T-cell (primary cell): ENCODE measurements at places on chromosomes 1 and 21.

DNA sequence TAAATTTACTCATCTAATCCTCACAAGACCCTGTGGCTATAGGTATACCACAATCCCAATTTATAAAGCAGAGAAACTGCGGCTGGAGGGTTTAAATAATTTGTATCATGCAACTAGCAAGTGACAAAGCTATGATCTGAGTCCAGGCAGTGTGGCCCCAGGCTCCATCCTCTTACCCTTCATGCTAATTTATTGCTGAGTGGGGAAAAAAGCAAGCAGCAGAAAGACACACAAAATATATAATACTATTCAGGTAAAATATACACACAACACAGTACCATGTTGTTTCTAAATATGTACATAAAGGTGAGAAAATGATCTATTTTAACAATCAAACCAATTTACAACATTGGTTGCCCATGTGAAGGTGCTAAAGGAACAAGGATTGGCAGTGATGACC, 17.3 kb upstream of the LORICRIN start:
- DNase-seq, result no peak

DNA sequence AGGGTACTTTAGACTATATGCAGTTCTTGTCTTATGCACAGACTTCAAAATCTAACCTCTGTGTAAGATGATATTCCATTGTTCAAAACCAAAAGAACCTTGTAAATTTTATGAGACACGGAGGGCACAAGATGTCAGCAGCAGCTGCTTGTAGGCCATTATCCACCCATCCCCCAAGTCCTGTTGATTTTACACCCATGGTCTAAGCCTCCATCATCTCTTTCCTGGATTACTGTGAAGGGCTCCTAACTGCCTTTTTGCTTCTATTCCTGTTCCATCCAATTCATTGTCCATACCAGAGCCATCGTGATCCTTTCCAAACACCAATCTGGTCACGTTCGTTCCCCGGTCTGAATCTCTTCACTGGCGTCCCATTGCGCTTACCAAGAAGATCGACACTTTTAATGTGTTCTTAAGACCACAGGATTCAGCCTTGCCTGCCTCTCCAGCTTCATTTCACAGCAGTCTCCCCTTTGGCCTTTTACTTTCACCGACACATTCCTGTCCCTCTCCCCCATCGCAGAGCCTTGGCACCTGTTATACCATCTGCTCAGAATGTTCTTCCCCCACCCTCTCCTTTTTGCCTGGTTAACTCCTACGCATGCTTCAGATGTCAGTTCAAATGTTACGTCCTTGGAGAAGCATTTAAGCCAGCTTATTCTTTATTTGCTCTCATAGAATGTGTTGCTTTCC, 107.3 kb upstream of the POU3F1 start:
- DNase-seq, result no peak

- DNase-seq, result no peak
These were observed 7.3 kb downstream of the OVAAL start for GRCh38 chr1:180566026-180566425.

DNA sequence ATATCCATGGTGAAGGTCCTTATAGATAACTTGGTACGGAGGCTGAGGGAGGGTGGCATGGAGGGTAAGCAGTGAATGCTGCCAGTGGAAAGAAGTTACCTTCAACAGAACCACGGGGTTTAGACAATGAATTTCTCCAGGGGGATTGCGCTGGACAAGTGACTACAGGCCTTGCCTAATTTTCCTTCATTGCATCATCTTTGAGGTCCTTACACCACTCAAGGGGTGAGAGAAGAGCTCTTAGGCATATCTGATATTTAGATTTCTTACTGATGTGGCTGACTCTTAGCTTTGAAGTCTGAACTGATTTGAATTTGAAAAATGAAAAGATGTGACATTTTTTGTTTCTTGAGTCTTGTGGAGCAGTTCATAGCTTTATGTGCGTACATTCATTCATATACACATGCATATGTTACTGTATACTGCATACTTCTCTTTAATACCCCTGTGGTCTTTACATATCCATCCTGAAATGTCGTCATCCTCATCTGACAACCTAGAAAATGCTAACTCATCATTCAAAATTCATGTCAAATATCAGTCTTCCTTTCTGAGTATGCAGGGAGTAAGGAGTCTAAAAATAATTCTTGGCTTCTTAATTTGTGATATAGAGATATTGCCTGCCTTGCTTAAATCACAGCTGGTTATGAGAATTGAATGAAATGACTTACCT, 63.6 kb downstream of the DNM3 start:
- DNase-seq, result no peak

DNA sequence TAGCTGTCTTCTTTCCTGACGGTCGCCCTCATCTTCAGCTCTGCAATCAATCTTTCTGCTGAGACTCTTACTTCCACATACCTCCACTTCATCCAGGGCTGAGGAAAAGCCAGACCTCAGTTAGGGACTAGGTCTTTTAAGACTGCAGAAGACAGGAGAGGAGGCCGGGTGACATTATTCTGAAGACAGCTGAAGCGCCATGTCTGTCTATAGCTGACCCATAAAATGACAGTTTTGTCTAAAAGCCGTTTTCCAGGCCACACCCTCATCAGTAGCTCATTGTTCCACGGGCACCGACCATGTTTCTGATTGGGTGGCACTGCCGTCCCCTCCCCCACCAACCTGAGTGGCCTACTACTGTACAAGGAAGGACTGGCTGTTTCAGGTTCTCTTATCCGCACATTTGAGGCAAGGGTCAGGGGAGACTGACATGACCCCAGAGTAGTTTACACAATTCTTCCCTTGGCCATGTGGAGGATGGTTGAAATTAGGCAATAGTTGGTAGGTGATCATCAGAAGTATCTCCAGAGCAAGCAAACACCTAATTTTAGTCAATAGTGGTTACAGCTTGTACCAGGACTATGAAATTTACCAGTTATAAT, at the start of gene ADCY10:
Gene ADCY10, minus strand, starts transcription at position 240 of the 602 bp plus-strand sequence. CDS start 8,994 bp downstream, outside the sequence.
- no peak for DNase-seq

- DNase-seq, result peak; percentile 91
These were observed 4.1 kb downstream of the KIF21B start for GRCh38 chr1:201019321-201019977.

- DNase-seq, result no peak
These were observed 31.3 kb upstream of the FGGY start for GRCh38 chr1:59265622-59266021.

DNA sequence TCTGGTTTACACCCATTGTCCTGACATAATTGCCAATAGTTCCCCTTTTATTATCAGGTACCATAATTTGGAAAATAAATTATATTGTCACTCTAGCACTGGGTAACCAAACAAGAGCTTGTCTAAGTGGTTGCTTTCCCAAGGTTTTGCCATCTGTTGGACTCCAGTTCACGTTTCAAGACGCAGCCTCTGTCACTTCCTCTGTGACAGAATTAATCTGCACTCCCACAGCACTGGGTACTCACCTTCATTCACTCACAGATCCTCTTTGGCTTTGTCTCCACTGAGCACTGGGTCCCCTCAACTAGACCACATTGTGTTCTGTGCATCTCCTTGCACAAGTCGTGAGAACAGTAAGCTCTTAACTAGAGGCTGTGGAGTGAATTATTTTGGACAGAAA, 123.6 kb upstream of the JUN start:
- no peak for DNase-seq

- DNase-seq, result no peak
These were observed 282.4 kb downstream of the HLX start for GRCh38 chr1:221161571-221162041.

- no peak for DNase-seq
These were observed 87.4 kb downstream of the DMRTB1 start for GRCh38 chr1:53546409-53547155.

DNA sequence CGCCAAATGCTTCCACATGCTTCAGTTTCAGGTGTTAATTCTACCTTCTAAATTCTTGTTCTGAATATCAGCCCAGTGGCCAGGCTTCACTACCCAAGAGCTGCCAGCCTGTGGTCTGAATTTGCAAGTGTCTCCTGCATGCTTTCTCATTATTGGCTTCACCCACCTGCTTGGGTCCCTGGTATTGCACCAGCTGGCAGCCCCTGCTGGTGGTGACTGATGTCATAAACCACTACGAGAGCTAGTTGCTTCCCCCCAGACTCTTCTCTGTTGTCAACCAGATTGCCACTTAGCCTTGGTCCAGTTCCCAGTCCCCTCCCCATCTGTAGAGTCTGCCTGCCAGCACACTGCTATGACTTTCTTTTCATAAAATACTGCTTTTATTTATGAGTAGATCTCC, 197.7 kb upstream of the DUSP10 start:
- no peak for DNase-seq

GRCh38 chr1:110523011-110523410, 4.0 kb upstream of the KCNA10 start:
- no peak for DNase-seq

DNA sequence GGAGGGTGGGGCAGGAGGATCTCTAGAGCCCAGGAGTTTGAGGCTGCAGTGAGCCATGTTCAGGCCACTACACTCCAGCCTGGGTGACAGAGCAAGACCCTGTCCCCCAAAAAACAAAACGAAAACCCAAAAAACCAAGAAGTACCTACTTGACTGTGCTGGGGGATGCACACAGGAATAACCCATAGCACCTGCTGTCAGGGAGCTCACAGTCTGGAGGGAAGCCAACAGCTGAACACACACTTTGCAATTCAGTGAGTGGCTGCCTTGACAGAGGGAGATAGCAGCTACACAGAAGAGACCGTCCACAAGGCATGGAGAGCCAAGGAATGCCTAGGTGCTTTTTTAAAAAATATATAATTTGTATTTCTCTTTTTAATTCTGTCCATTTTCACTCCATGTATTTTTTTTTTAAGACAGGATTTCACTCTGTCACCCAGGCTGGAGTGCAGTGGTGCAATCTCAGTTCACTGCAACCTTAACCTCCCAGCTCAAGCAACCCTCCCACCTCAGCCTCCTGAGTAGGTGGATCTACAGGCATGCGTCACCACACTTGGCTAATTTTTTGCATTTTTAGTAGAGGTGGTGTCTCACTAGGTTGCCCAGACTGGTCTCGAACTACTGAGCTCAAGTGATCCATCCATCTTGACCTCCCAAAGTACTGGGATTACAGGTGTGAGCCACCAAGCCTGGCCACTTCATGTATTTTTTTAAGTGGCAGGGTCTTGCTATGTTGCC, 68.7 kb downstream of the NID1 start:
- DNase-seq, result no peak

DNA sequence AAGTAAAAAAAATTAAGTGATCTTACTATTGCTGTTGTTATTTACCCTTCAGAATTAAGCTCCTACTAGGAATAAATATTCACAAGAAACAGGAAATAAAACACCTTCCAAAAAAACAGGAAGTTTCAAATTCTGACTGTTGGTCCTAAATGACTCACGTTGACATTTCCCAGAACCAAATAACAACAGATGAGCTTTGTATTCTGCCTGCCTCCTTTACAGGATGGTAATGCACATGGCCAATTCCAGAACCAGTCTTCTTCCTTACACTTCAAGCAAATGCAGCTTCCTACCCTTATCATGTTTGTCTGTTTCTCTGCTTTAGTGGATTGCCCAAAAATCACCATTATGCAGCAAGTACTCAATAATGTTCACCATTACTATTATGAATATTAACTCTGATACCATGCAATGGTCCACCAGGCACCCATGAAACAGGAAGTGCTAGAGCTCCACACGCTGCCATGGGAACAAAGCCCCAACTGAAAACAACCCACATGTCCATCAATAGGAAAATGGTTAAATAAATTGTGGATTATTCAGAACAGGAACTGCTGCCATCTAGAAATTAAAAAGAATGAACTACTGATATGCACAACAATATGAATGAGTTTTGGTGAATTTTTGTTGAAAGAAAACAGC, 8.9 kb downstream of the CASP9 start:
- DNase-seq, result no peak

DNA sequence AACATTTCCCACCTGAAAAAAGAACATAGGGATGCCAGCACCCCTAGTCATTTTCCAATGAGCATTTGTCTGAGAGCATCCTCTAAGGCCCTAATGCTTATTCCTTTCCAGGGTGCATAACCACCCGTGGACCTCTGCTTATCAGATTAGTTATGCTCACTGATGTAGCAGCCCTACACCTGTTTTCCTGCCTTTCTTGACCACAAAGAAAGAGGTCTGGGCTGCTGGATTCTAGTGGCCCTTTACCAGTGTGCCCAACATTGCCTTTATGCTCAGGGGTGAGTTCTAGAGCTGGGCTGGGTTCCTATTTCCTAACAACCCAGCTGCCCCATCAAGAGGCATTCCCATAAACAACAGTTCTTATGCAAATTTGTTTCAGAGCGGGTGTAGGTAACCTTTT, 20.3 kb upstream of the PM20D1 start:
- no peak for DNase-seq
